ENCODE measurements at places on chromosomes 7 and 10. TPM values are rescaled to one million over a fixed set of nuclear protein-coding genes. Genes with fewer than 3 reads are reported as not detected.

The GRM8 gene
- polyA plus RNA-seq: 9.5 TPM

The ZNF485 gene
- polyA plus RNA-seq: 5.1 TPM

The GNAT3 gene
- polyA plus RNA-seq: not detected

The PCLO gene
- 9.7 TPM for polyA plus RNA-seq
